ENCODE measurements at places on chromosomes 7 and 10.

GRCh38 chr10:45439873-45440272 lies 65.9 kb downstream of the ALOX5 start:
- DNase-seq, result no peak

DNA sequence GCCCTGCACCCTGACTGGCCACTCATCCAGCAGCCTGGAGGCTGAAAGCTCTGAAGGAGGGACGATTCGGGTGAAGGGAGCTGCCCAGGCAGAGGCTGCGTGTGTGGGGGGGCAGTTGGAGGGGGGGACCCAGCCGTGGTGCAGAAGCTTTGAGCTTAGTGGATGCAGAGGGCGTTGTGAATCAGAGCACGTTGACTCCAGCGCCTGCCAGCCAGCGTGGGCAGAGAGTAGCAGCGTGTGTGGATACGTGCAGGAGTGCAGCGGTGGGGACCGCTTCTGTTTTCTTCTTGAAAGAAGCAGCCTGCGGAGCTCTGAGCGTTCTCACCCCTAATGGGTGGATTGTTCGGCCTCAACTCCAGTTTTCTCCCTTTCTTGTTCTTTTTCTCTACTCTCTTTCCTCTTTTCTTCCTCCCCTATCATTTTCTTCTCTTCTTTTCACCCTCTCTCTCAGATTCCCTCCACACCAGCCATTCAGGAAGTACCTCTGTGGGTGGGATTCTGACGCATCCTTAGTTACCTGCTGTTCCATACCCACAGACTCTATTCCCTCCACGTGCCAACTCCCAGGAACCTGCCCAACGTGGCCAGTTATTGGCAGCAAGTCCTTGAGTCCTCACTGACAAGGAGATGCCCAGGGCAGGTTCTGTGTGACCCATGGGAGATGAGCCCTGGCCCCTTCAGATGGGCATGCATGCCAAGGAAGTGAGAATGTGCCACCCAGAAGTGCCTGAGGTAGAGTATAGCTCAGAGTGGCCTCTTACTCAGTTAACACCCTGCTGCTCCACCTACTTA lies 47.4 kb downstream of the SORCS3 start:
- no peak for DNase-seq

DNA sequence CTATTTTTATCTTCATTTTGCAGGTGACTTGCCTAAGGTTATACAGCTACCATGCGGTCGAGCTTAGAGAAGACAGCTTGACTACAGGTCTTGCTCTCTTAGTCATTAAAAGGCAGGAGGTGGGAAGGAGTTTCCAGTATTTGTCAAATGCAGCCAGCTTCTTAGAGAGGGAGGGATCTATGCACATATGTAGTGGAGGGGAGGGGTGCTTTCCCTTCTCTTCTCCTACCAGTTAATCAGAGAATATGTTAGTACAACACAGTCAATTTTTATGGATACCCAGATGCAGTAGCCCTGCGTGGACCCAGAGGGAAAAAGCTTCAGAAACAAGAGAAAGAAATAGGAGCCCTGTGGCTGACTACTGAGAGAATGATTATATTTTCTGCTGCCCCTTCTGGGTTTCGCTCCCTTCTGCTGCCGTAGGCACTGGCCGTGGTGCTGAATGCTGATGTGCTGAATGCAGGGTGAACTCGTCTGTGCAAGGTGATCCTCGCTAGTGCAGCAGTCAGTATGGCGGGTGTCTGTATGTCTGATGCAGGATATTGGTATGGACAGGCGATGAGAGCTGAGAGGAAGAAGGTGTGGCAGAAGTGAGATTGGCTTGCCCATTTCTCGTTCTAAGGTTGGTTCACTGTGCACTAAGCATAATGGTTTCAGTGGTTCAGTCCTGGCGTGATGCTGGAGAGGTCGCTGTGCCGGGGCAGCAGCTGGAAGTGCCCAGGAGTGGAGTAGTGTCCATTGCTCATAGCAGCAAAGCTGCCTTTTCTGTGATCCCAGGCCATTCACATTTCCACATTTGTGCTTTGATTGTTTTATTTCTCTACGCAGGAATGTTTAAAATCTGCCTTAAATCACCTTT lies 189.2 kb upstream of the PODXL start:
- DNase-seq, result peak; percentile 56

DNA sequence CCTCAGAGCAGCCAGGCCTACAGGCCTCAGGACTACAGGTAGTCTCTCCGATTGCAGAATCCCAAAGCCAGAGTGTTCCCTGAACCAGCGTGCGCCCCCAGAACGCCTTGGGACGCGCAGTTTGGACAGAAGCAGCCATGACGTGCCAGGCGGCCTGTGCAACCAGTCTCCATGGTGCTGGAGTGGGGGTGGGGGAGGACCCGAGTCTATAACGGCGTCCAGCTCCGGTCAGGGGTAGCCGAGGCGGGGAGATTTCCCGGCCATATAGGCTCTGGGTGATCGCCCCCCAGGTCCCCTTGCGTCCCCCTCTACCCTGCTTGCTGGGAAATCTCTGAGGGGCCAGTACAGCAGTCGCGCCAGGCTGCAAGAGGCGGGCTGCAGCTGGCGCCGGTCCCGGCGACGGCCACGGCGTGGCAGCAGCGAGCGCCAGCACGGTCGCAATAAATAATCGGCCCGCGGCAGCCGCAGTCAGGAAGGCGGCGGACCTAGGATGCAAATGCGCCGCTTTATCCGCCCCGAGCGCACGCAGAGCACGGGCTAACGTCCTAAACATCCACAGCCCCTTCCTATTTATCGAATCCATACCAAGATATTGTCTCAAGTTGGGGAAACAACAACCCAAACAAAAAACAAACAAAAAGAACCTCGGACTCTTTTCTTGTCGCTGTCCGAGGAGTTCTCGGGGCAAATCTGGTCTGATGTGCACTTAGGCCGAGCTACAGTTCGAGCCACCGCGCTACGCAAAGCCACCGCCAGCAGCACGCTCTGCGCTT lies 1.6 kb downstream of the HOXA3 start:
- peak; percentile 16 for DNase-seq

DNA sequence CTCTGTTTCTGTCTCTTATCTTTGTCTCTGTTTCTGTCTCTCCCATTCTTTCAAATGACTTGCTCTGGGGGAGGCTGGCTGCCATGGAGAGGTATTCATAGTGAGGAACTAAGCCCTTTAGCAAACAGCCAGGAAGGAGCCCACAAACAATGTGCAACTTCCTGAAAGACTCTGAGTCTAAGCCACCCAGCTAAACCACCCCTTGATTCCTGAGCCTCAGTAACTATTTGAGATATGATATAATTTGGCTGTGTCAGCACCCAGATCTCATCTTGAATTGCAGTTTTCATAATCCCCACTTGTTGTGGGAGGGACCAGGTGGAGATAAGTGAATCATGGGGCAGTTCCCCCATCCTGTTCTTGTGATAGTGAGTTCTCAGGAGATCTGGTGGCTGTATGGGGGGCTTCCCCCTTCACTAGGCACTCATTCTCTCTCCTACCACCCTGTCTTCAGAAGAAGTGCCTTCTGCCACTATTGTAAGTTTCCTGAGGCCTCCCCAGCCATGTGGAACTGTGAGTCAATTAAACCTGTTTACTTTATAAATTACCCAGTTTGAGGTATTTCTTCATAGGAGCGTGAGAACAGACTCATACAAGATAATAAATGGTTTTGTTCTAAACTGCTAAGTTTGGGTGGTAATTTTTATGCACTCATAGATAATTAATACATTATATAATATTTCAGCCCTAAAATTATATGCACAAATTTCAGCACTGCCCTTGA lies 121.2 kb upstream of the FOXP2 start:
- DNase-seq, result peak; percentile 11

GRCh38 chr10:123474700-123475099 lies 191.5 kb upstream of the GPR26 start:
- no peak for DNase-seq

- DNase-seq, result peak; percentile 16
These were observed 36.7 kb upstream of the PRPS1L1 start for GRCh38 chr7:18064242-18064838.

GRCh38 chr10:120012566-120012965 lies 120.0 kb downstream of the SEC23IP start:
- no peak for DNase-seq

- no peak for DNase-seq
These were observed 66.9 kb downstream of the MTPAP start for GRCh38 chr10:30282221-30282620.

Measured in brain microvascular endothelial cell (primary cell).